Activated CD8-positive, alpha-beta memory T cell treated with anti-CD3 and anti-CD28 coated beads for 1 hour (primary cell): ENCODE measurements at places on chromosomes 1 and 21.
A peak's percentile ranks its signal among the peaks of the same experiment; 100 is the strongest.

DNA sequence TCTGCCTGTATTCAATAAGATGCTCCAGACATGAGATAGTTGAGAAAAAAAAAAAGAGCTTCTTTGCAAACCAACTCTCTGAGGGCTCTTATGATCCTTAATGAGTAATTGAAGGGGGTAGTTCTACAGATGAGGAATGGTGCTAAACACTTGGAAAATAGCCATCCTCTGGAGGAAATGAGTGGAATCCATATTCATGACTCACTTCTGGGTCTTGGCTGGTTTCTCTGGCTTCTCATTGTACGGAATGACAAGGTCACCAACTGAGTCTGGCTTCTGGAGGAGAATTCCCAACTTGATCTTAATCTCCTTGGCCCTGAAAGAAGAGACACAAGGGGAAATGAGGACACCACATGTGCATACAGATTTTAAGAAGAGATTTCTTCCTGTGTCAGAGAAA is 34.7 kb downstream of the RGS5 start:
- no peak for DNase-seq

- no peak for DNase-seq
Measured at GRCh38 chr1:26516987-26517765, 12.4 kb upstream of the RPS6KA1 start.

GRCh38 chr1:178066296-178066907 is 27.5 kb upstream of the RASAL2 start:
- DNase-seq, result no peak

DNA sequence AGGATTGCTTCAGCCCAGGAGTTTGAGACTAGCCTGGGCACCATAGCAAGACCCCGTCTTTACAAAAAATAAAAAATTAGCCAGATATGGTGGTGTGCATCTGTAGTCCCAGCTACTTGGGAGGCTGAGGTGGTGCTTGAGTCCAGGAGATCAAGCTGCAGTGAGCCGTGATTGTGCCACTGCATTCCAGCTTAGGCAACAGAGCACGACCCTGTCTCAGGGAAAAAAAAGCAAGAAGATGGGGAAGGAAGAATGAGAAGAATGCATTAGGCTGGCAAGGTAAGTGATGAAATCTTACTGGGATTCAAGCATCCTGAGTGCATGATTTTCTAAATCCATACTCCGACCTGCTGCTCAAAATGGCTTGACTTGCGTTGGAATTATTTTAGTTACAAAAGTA is 6.8 kb downstream of the PCP4L1 start:
- DNase-seq, result no peak

DNA sequence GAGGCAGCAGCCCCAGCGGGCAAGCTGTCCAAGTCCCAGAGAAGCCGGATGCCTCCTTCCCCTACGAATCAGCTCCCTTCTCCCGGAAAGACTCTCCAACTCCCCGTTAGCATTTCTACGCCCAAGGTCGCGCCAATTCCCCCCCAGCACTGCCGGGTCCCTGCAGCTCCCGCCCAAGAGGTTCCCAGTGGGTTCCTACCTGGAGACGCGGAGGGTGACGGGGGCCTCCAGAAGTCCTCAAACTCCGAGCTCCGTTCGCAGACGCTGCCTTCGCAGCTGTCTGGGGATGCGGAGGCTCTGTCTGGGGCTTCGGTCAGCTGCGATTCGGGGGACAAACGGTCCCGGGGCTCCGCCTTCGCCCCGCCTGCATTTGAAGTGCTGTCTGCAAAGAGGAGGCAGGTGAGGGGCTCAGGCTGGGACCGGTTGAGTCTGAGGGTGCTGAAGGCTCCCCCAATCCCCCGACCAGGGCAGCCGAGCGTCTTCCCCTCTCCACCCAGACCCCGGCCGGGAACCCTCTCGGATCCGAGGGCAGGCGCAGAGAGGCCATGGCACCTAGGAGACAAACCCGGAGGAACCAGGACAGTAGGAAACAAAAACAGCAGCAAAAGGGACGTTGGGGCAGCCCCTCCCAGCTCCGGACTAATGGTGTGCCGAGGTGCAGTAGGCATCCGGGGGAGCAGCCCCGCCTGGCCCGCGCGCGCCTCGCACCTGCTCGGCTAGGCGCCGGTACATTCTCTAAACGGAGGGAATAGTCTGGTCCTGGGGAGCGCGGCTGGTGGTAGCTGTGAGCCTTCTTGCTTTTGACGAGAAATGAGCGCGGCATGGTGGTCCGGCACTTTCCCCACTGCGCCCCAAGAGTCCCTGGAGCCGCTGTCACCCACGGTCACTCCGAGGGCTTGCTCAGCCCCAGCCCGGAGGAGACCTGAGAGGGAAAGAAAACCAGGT is 3.8 kb downstream of the GFI1 start:
- peak; percentile 22 for DNase-seq

- DNase-seq, result no peak
Measured at GRCh38 chr1:194829492-194829891, 1643.1 kb upstream of the B3GALT2 start.

DNA sequence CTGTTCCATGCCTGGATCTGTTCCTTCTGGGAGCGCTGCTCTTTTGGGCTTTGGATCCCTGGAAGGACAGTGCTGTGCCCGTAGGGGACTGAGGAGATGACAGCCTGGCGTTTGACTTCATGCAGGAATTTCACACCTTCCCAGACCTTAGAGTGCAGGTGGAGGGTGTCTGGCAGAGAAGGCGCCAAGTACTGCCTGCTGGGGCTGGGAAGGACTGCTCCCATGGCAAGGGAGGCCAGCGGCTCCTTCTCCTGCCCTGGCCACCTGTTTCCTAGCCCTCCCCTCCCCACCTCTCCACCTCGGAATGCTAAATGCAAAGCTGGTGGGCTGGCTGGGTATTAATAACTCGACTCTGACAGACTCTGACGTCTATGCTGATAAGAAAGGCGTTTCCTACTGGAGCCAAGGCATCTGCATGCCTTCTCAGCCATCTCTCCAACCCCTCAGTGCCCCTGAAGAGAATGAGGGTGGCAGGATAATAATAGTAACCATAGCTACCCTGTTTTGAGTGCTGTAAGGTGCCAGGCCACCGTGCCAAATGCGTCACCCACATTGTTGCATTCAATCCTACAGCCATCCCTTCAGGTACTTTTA is 17.5 kb upstream of the PDIK1L start:
- DNase-seq, result no peak

GRCh38 chr1:203690730-203691129 is 64.1 kb downstream of the ATP2B4 start:
- DNase-seq, result no peak

DNA sequence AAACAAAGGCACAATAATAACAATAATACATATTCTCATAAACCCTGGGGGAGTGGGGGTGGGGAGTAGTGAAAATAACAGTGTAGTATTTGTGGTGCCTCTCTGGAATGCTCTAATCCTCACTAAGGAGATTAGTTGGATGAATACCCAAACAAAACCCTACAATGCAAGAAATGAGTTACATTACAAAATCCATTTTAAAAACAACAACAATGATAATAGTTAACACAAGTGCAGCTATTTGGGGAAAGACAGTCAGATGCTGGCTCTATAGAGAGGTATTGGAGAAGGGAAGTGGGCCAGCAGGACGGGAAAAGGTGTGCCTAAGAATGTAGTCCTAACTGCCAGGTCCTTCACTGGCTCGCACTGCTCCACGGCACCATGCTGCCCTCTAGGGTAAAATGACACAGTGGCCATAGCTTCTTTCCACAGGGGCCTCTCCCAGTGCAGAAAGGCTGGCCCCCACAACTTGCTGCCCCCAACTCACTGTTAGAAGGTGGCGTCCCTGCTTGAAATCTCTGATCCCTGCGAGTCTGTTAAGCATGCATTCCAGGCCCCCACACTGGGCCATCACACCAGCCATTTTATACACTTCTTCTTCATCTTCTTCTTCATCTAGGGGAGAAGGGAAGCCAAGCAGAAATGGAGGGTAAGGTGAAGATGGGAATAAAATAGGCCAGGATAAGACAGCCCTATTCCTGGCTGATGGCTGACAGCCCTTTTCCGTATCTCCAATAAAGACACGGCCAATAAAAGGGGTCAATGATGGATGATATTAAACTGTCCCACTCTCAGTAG is 113.8 kb downstream of the UBR4 start:
- DNase-seq, result no peak

GRCh38 chr1:80163686-80164085 is 1157.2 kb upstream of the ADGRL4 start:
- DNase-seq, result no peak

DNA sequence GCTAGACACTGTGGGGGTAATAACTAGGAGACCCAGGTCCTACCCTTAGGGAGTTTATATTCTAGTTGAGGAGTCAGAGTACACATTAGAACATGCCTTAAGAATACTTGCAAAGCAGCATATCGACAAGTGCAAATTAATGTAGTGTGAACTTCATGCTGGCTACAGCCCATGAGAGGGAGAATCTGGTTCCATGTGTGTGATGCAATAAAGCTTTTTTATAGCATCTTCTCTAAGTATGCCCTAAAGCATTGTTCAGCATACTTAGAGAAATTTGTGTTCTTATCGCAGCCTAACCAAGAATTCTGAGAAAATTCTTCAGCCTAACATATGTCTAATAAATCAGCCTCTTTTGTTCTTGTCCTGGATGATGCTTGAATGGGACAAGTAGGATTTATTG is 95.5 kb downstream of the SDCCAG8 start:
- no peak for DNase-seq

DNA sequence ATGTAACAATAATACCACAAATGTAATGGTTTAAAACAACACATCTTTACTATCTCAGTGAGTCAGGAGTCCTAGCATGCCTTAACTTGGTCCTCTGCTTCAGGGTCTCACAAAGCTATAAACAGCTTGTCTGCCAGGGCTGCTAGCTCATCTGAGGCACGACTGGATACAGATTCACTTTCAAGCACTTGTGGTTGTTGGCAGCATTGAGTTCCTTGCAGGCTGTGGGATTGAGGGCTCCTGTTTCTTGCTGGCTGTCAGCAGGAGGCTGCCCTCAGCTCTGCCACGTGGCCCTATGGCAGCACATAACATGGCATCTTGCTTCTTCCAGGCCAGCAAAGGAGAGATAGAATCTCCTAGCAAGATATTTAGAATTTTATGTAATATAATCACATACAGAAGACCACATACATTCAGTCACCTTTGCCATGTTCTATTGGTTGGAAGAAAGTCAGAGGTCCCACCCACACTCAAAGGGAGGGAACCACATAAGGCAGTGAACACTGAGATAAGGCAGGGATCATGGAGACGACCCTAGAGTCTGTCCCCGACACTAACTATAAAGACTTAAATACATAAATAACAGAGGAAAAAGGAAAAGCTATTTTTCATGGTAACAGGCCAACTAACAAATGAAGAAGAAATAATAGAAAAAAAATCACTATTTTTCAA is 18.9 kb upstream of the IPP start:
- DNase-seq, result no peak

DNA sequence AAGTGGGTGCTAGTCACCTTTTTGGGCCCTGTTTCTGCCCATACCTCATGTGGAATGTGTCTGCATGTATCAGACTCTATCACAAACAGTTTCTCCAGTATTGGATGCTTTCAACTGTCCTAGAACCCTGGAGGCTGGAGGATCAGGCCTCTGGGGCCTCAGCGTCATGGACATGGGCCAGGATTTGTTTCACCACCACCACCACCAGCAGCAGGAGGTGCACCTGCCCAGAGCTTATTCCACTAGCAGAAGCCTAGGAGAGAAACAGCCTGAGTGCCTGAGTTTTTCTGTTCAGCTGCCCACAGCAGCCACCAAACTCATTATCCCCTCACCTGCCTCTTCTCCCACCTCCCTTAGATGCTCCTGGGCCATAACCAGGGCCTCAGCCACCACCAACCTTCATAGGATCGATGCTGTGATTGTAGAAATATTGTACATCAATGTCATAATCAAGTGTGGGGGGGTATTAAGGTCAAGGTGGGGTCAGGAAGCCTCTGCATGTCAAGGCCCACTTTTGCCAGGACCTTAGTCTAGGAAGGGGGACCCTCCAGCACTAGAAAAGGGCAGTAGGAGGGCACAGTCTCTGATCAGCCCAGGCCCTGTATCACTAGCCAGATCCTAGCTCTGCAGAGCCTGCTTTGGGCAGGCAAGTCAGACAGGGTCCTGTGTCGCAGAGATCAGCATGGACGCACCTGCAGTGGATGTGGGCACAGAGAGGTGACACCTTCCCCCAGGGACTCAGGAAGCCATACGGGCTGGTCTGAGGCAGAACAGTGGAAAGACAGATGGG is 9.3 kb downstream of the DMAP1 start:
- DNase-seq, result no peak

GRCh38 chr1:27886353-27886679 is 14.0 kb downstream of the THEMIS2 start:
- no peak for DNase-seq

DNA sequence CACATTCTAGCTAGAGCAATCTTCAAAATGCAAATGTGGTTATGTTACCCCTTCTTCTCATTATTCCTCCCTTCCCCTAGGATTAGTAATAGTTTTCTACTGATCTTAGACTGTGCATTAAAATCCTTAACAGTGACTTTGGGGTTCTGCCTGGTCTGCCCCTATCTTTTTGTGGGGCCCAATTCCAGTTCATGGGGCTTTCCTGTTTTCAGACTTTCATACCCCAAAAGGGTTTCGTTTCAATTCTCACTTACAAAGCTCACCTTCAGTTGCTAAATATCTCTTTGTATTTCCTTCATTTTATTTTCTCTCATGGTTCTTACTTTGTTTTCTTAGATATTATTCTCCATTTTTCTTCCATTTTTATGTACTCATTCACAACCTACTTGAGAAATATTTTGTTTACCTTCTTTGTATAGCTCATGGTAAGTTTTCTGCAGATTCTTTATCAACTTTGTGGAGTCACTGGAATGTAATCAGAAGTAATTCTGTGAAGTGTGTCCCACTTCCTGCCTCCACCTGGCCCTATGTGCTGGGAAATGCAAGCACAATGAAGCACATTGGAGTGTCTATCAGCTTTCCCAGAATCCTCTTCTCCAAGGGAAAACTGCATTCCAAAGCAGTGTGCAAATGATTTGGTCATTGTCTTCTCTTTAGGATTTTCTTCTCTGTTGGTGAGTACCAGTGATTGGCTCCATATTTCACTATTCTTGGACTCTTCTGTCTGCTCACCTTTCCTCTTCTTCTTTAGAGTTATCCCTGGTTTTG is 350.2 kb downstream of the ZNF326 start:
- no peak for DNase-seq

- no peak for DNase-seq
Measured at GRCh38 chr1:210372931-210373627, 44.4 kb downstream of the HHAT start.

DNA sequence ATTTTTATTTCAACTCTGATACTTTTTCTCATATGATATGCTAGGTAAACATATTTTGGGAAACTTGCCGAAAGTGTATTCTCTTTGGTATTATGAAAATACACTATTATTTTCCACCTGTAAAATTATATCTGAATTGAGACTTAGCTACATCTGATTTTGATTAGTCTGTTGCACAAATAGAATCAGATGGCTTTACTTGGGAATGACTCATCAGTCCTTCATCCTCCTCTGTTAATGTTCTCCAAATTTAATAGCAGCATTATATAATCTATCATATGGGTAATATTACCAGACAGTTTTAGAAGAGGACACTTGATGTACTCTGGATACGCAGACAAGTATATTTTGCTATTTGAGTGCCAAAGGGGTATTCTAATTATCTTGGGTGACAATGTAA is 245.3 kb downstream of the CTH start:
- no peak for DNase-seq
